Activated naive CD4-positive, alpha-beta T cell treated with anti-CD3 and anti-CD28 coated beads, Interleukin-2, amount 10 ng/mL, durations not matched to agents 5 hours and 36 hours (primary cell): ENCODE measurements at places on chromosomes 2 and 18. TPM values are rescaled to one million over a fixed set of nuclear protein-coding genes. Genes with fewer than 3 reads are reported as not detected.

The ARMC9 gene
- total RNA-seq: 0.51 TPM

The MCEE gene
- total RNA-seq: 16.3 TPM

The KIF1A gene
- 0.23 TPM for total RNA-seq

The UPP2 gene
- total RNA-seq: not detected

The TUBB8B gene
- total RNA-seq: not detected

The POMC gene
- 2.8 TPM for total RNA-seq

The CNTNAP5 gene
- total RNA-seq: not detected

The FER1L5 gene
- not detected for total RNA-seq

The FAM228A gene
- not detected for total RNA-seq

The RIT2 gene
- not detected for total RNA-seq

The ST3GAL5 gene
- total RNA-seq: 67.1 TPM

The CNGA3 gene
- not detected for total RNA-seq

The PSMA8 gene
- total RNA-seq: 0.91 TPM

The MROH2A gene
- total RNA-seq: not detected

The TEX44 gene
- not detected for total RNA-seq

The GRHL1 gene
- total RNA-seq: 0.36 TPM

The ANKRD62 gene
- total RNA-seq: not detected

The VWA3B gene
- not detected for total RNA-seq

The CROCC2 gene
- total RNA-seq: not detected

The DCDC2C gene
- not detected for total RNA-seq

The ECEL1 gene
- total RNA-seq: not detected

The ATOH8 gene
- total RNA-seq: 0.10 TPM

The NT5DC4 gene
- not detected for total RNA-seq

The IL1A gene
- 0.33 TPM for total RNA-seq

The NGEF gene
- 0.12 TPM for total RNA-seq

The TOGARAM2 gene
- 4.0 TPM for total RNA-seq

The MEP1B gene
- total RNA-seq: not detected

The TTR gene
- not detected for total RNA-seq

The SLC25A12 gene
- 21.9 TPM for total RNA-seq

The CRYBA2 gene
- not detected for total RNA-seq

The IGFBP2 gene
- total RNA-seq: 43.4 TPM
